Stimulated activated CD8-positive, alpha-beta memory T cell treated with anti-CD3 and anti-CD28 coated beads, Interleukin-7, amount 100 ng/mL, for 1 hour (primary cell): ENCODE measurements at places on chromosomes 11 and 22.

DNA sequence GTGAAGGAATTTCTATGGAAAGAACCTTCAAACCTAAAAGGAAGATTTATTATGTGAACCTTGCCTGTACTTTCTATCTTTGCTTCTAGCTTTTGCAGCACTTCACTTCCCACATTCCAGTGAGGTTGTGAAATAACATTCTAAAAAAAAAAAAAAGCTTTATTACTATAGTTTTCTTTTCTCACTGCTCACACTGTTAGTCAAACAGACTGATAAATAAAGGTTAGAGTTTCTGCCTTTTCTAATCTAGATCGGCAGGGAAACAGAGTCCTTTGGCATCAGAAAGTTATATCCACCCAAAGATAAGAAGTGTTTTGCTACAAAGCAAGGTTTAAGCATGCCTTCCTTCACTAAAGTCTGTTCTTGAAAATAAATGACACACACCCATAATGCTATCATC is 2.8 kb downstream of the AAMDC start:
- DNase-seq = no peak

- no peak for DNase-seq
Observed at GRCh38 chr11:114606003-114606801, 10.6 kb upstream of the NXPE4 start.

DNA sequence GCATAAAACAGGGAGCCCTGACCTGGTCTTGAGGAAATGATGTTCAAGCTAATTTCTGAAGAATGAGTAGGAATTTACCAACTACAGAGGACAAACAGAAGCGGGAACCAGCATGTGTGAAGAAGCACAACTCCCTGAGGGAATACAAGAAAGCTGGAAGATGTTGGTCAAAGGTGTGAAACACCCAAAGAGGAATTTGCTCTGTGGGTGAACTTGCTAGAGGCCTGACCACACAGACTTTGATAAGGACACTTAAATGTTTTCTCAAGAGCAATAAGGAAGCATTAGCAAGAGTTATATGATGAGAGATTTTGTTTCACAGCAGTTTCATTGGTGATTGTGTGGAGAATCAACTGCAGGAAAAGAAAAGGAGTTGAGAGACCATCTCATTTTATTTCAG is 17.6 kb downstream of the SLC5A12 start:
- DNase-seq = no peak

DNA sequence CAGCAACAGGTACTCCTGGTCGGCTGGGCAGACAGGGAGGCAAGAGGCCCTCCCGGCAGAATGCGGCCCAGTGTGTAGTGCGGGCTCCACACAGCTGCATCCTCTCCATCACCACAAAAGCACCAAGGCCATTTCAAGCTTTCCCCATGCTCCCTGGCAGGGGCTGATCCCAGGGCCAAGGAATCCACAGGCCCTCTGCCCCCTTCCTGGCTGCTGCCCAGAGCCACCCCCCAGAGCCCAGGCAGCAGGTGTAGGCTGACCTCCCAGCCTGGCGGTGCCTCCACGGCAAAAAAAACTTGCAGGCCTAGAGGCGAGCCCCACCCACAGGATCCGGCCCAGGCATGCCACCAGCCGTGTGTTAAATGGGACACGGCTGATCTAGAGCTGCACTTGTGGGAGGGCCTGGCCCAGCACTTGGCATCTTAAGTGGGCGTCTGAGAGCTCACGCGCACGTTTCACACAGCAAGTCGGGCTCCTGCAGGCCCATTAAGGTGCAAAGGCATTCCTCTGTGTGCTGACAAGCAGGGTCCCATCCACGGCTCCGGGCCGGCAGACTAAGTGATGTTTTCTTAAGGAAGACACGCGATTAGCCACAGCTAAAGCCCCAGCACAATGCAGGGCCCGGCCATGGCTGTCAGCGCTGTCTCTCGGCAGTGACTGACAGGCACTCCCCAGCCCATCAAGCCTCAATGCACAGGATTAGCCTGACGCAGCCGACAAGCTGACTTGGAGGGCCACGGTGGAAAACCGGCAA is 19.8 kb upstream of the GNB1L start:
- DNase-seq = no peak

DNA sequence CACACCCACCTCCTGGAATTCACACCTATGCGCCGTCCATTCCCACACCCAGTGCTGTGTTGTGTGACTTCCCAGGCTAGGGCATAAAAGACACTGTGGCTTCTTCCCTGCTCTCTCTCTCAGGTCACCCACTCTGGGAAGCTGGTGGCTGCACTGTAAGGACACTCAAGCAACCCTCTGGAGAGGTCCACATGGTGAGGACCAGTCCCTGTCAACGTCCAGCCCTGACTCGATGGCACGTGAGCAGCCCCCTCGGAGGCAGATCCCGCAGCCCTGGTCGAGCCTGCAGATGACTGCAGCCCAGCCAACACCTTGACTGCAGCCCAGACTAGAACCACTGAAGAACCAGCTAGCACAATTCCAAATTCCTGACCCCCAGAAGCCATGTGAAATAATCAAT is 16.2 kb downstream of the CBX7 start:
- DNase-seq = no peak

DNA sequence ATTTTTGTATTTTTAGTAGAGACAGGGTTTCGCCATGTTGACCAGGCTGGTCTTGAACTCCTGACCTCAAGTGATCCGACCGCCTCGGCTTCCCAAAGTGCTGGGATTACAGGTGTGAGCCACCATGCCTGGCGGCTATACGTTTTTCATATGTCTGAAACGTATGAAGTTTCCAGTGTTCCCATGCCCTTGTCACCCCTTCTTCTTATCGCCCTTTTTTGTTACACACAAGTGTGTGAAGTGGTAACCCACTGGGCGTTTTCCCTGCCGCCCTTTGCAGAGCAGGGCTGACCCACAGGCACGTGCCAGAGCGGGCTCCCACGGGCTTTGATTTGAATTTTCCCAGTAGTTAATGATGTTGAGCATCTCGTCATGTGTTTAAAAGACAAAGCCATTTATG is 17.0 kb downstream of the PIM3 start:
- DNase-seq = no peak

- no peak for DNase-seq
Observed at GRCh38 chr11:60957188-60957587, 5.2 kb upstream of the SLC15A3 start.

GRCh38 chr11:5285703-5286340 is 15.9 kb downstream of the OR51B4 start:
- DNase-seq = no peak

- DNase-seq = no peak
Observed at GRCh38 chr22:43528601-43529360, 117.0 kb downstream of the MPPED1 start.

GRCh38 chr22:21067901-21068680 is 22.3 kb downstream of the LRRC74B start:
- no peak for DNase-seq

GRCh38 chr22:45308957-45309421 is 745 bp upstream of the FAM118A start:
- no peak for DNase-seq

GRCh38 chr11:32960553-32961164 is 55.0 kb upstream of the DEPDC7 start:
- DNase-seq = no peak

GRCh38 chr11:72824811-72825505 is 10.7 kb downstream of the ATG16L2 start:
- no peak for DNase-seq

- DNase-seq = no peak
Observed at GRCh38 chr22:41415554-41415953, 31.0 kb downstream of the TOB2 start.

DNA sequence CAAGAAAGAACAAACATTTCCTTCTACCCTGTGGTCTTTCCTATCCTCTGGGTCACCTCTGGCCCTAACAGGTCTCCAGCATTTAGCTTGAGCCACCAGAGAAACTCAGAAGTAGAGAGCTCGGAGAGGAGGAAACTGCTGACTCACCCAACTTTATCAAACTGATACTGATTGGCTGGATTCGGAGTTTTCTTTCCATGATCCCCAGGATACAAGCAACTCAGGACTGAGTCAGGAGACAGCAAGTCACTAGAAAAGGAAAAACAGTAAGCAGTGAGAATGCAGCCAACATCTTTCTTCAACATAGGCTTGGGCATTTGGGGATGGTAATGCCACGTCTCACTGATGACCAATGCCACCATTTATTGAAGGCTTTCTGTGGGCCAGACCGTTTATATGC is 32.7 kb downstream of the THOC5 start:
- no peak for DNase-seq

DNA sequence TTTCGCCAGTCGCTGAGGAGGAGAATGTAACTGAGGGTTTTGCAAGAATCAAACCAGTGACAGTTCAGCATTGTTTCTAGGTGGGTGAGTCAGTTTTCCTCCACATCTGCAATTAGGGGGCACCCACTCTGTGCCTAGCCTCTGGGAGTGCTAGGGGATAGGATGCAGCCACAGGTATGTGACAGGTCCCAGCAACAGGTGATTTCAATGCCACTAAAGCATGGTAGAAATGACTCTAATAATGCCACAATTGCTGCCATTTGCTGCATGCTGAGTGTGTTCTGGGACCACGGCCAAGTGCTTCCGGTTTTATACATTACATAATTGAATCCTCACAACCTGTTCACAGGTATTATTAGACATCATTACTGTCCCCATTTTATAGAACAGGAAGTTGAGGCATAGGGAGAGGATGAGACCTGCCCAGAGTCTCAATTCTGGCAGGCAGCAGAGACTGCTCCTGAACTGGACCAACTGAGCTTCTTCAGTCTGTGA is 556 bp downstream of the CRYBB2 start:
- no peak for DNase-seq

- no peak for DNase-seq
Observed at GRCh38 chr11:8834379-8834778, 76.6 kb upstream of the AKIP1 start.

DNA sequence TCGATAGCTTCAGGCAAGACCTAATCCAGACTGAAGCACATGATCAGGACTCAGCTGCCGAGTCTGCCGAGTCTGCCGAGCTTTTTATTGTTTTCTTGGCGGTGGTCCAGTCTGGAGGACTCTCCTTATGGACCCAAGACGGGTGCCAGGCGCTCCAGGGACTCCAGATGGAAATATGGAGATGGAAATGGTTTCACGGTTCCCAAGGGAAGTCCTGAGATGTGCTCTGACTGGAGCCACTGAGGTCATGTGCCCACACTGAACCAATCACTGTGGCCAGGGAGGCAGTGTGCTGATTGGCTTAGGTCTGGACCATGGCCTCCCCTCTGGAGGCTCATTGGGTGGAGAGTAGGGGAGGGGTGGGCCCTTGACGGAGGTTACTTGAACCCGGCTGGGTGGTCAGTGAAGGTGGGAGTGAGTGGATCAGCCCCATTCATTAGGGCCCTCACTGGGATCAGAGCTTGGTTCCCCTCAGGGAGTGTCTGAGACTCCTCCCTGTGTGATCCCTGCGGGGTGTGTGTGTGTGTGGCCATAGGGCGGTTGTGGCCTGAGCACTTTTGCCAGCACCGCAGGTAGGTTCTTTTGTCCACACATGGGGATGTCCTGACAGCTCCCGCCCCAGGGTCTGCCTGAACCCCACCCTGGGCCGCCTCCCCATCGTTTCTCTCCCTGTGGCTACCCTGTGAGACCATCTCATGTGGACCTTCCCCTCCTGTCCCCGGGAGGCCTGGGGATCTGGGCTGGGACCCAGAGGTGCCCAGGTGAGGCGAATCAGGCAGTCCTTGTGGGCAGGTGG is 14.0 kb downstream of the RPS6KA4 start:
- DNase-seq = no peak

DNA sequence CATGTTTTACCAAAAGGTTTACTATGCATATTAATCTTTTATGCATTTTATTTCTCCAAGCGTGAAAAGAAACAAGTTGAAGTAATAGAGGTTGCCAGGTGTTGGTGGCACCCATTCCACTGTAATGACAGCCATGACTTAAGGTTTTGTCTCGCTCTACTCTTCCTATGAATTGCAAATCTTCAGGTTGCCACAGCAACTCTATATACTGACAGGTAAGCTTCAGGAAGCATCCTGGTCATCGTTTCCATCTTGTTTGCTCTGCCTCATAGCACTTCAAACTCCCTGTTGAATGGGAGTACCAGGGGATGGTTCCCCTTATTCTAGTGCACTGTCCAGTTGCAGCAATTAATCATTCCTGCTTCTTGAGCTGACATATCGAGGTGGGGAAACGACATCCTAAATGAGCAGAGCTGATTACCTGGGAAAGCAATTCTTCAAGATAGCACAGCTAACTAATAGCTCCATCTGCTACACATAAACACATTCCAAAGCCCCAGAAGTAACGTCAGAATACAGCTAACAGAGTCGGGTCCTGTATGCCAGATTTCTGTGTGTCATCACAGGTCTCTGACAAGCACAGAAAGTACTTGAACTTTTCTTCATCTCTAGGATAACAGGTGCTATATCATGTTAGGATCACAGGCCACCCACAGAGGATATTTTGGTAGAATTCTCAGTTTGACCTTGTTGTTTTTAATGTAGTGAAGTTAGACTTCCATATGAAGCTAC is 80.3 kb downstream of the CADM1 start:
- DNase-seq = no peak

DNA sequence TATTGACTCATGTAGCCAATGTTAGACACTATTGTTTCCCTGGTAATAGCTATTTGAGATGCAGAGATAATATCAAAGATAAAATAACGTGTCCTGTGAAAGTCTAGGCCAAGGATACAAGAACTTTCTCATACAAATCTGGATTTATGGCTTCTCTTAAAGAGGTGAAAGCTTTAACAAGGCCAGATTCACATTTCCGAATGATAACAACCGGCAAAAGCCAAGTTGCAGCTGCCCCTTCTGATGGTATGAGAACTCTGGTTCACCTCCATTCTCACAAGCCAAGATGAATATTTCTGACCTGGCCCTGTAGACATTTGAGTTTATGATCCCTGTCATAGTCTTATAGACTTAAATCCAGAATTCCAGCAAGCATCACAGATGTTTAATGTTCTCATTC is 230.4 kb upstream of the ZC3H12C start:
- DNase-seq = no peak

GRCh38 chr11:134345237-134345550 is 13.4 kb downstream of the GLB1L2 start:
- DNase-seq = no peak

GRCh38 chr11:29432719-29433325 is 584.0 kb downstream of the KCNA4 start:
- no peak for DNase-seq

GRCh38 chr11:83056204-83056603 is 15.5 kb downstream of the RAB30 start:
- no peak for DNase-seq

- DNase-seq = no peak
Observed at GRCh38 chr11:120756931-120757330, 245.4 kb downstream of the GRIK4 start.

- DNase-seq = no peak
Observed at GRCh38 chr11:8097468-8097867, 16.5 kb downstream of the TUB start.

DNA sequence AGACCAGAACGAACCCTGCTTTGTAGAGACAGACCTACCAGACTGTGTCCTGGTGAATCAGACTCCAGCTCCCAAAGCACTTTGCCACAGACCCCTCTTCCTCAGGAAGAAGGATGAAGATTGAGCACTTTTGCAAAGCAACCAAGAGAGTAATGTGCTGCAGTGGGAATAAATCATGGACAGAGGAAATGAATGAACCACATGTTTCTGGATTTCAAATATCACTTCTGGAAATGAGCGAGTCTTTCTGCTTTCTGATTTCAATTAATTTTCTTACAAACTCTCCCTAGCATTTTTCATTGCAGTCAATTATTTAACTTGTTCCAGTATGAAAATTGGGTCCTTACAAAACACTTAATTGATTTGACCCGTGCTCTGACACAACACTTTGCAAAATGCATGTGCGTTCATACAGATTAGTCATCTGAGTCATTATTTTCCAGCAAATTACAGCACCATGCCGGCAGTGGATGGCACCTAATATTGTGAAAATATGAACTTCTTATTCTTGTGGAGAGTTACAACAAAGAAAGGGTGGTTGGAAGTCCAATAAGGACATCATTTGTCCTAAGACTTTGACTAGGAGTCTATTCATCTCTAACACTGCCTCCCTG is 315.9 kb upstream of the CCDC90B start:
- no peak for DNase-seq
